ENCODE measurements at places on chromosomes 5 and 9. TPM values are rescaled to one million over a fixed set of nuclear protein-coding genes. Genes with fewer than 3 reads are reported as not detected.

The C5orf52 gene
- polyA plus RNA-seq: not detected

The LRRTM2 gene
- polyA plus RNA-seq: not detected

The BTNL3 gene
- 0.10 TPM for polyA plus RNA-seq

The C5orf58 gene
- polyA plus RNA-seq: not detected

The SUB1 gene
- 74.3 TPM for polyA plus RNA-seq

GRCh38 chr5:119304439-119305211 lies 51.2 kb upstream of the TNFAIP8 start:
- DNase-seq: peak; percentile 32

- no peak for DNase-seq
Measured at GRCh38 chr5:122201365-122201764, 72.0 kb downstream of the ZNF474 start.

- no peak for DNase-seq
Measured at GRCh38 chr9:31745468-31745867, 639.0 kb upstream of the ACO1 start.

DNA sequence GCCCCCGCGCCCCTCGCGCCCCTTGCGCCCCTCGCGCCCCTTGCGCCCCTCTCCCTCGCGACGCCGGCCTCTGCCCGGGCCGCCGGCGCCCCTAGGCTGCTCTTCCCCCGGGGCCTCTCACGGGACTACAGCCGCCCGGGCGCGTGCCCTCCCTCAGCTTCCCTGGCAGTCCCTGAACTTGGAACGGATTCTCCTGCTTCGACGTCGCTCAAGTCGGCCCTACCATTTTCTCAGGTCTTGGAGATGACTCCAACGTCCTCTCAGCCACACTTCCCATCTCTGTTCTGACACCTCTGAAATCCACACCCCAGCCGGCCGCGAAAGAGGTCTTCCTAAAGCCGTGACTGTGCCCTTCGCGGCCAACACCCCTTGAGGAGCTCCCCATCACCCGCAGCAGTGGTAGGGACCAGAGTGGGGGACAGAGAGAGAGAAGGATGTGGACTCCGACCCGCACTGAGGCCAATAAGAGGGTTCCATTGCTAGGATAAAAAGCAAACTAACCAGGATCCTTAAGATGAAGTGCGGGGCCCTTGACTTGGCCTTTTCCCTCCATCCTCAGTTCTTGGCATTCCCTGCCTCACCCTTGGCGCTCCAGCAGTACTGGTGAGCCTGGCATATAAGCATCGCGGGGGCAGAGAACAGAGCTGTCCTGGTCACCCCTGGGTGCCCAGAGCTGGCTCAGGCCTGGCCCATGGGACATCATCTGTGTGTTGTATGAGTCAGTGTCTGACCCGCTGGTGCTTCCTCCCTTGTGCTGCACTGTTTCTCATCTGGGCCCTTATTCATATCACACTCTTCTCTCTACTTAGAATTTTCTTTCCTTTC lies 38.6 kb upstream of the GARNL3 start:
- peak; percentile 24 for DNase-seq

GRCh38 chr5:43061352-43062075 lies 21.4 kb upstream of the ANXA2R start:
- DNase-seq: no peak

GRCh38 chr9:31535651-31536050 lies 848.8 kb upstream of the ACO1 start:
- DNase-seq: no peak

- DNase-seq: no peak
Measured at GRCh38 chr5:154273963-154274827, 83.7 kb downstream of the GALNT10 start.

DNA sequence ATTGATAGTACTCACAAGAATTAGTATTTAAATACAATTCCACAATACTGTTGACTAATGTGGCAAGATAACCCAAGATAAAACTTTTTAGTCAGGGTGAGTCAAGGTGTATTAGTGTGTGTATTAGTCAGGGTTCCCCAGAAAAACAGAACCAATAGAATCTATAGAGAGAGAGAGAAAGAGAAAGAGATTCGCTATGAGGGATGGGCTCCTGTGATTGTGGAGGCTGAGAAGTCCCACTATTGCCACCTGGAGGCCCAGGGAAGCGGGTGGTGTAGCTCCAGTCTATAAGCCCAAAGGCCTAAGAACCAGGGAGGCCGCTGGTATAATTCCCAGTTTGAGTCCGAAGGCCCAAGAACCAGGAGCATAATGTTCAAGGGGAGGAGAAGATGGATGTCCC lies 10.0 kb upstream of the SHISAL2B start:
- no peak for DNase-seq

DNA sequence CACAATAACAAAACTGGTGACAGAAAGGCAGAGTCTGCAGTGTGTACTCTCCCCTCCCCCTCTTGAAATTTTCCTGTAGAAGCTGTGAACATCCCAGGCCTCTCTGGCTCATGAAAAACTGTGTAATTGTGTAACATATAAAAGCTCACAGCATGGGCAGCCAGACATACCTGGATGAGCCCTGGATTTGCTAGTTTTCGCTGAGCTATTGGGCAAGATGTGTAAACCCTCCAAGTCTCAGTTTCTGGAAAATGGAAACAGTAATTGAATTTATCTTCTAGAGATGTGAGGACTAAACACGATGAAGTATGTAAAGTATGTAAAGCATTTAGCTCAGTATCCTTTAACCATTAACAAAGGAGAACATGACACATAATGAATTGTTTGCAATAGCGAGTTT lies 143.2 kb upstream of the ANKH start:
- DNase-seq: no peak

GRCh38 chr5:62729675-62730074 lies 151.1 kb downstream of the LRRC70 start:
- DNase-seq: no peak

DNA sequence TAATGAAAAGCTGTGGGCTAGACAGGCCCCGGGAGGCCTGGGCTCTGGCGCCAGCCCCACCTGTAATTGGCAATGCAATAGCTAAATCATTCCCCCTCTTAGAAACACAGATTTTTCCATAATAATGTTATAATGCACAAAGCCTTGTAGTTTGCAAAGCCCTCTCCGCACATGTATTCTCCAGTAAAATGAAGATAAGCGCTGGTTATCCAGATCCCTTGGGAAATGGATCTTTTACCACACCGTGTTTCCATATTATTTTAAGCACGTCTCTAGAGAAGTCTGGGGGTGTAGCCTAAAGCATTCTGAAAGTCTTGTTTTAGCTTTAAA lies 1.1 kb upstream of the APBA1 start:
- DNase-seq: no peak

- DNase-seq: no peak
Measured at GRCh38 chr5:95172659-95173058, 112.2 kb downstream of the MCTP1 start.
